ENCODE measurements at places on chromosomes 5 and 9.

GRCh38 chr5:43371821-43372220, 40.4 kb downstream of the CCL28 start:
- no peak for DNase-seq

- DNase-seq, result peak; percentile 71
These were observed 22.2 kb downstream of the BHMT start for GRCh38 chr5:79133657-79134451.

DNA sequence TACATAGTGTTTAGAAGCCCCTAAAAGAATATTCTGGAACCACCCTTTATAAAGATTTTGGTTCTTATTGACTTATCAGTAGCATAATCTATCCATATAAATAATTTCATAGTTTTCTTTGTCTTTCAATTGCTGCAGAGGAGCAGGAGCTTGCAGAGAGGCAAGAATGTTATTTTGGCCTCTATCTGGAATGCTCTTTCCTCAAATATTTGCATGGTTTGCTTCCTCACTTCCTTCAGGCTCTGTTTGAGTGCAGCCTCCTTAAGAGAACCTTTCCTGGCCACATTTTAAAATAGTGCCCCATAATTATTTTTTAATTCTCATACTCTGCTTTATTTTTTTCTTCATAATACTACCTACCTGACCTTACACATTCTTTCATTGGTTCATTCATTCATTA, 1.5 kb downstream of the C5 start:
- DNase-seq, result no peak

GRCh38 chr9:127921557-127922120, 4.8 kb upstream of the ST6GALNAC4 start:
- DNase-seq, result peak; percentile 85

GRCh38 chr5:167708449-167708848, 583.0 kb upstream of the WWC1 start:
- DNase-seq, result no peak

GRCh38 chr9:135329571-135330306, 149.8 kb upstream of the PPP1R26 start:
- no peak for DNase-seq

DNA sequence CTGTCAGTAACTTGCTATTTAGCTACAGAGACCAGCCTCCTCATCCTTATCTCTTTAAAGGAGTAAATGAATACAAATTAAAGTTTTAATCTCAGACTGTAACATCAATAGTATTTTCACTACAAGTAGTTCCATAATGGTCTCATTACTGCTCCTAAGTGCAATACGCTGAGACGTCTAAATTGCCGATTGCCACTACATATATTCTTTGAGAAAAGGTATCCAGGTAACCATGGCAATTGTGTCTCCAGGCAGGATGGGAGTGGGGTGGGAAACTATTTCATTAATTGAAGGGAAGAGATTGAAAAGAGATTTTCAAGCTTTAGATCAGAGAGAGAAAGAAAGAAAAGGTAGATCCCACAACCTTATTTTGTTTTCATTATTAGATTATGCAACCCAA, 65.5 kb upstream of the PPP2R2B start:
- DNase-seq, result no peak

GRCh38 chr9:91807643-91808246, 142.3 kb downstream of the ROR2 start:
- no peak for DNase-seq

- DNase-seq, result no peak
These were observed 22.4 kb upstream of the DEPDC1B start for GRCh38 chr5:60722416-60722815.

GRCh38 chr9:128716581-128717254, 7.2 kb downstream of the ZDHHC12 start:
- DNase-seq, result no peak

GRCh38 chr5:150862070-150862469, 15.7 kb downstream of the IRGM start:
- DNase-seq, result no peak

GRCh38 chr9:106531491-106531890, 331.5 kb upstream of the ZNF462 start:
- no peak for DNase-seq

DNA sequence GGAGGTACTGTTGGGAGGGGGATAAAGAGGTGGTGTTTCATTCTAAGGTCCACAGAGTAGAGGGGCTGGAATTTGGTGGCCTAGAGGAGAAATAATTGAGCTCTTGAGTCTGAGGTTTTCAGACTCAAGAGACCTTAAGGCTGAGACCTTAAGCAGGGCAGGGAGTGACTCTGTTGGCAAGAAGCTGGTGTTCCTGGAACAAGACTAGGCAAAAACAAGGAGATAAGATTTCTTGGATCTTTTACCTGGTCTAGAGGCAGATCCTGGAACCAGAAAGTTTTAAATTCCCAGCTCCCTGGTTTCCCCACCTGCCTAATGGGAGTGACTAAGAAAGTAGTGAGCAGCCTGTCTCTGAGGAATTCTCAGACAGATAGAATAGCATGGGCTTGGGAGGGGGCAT, 4.1 kb upstream of the CCL21 start:
- DNase-seq, result no peak

DNA sequence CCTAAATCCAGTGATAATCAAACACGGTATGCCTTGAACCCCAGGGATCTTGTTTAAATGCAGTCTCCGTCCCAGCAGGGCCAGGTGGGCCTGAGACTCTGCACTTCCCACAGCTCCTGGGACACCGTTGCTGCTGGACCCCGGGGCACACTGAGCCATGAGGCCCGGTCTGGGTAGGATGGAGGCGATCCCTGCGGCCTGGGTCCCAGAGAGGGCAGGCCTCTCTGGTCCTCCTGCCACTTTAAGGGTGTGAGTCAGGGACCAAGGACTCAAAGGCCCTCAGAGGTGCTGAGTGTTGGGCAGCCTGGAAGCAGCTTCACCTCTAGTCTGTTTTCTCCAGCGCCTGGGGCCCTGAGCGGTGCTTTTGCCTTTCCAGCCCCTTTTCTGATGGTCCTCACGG, 34.1 kb upstream of the SLC9A3 start:
- DNase-seq, result no peak

DNA sequence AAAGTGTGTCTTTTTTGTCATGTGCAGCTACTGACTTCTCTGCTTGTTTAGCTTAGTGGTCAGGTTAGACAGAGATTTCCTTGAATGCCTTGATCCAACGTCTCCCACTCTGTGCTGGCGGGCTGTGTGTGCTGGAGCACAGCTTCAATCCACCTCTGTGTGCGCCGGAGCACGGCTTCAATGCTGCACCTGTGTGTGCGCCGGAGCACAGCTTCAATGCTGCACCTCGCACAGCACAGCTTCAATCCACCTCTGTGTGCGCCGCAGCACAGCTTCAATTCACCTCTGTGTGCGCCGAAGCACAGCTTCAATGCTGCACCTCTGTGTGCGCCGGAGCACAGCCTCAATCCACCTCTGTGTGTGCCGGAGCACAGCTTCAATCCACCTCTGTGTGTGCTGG, 69.0 kb upstream of the PHYKPL start:
- no peak for DNase-seq
